Neural crest cell (in vitro differentiated cells): ENCODE measurements at places on chromosomes 3 and 15. TPM values are rescaled to one million over a fixed set of nuclear protein-coding genes. Genes with fewer than 3 reads are reported as not detected.

C3orf85 gene
- not detected in 2 replicates for total RNA-seq

TMEM115 gene
- 37.8 and 39.2 TPM in 2 replicates for total RNA-seq

GOLGA8J gene
- total RNA-seq: 0.32 and 0.54 TPM in 2 replicates

RASL12 gene
- total RNA-seq: 1.5 and 1.8 TPM in 2 replicates

LDHAL6B gene
- total RNA-seq: not detected in 2 replicates

LTK gene
- total RNA-seq: 0.16 and 0.19 TPM in 2 replicates

PLAAT1 gene
- 3.0 and 4.0 TPM in 2 replicates for total RNA-seq

DNA sequence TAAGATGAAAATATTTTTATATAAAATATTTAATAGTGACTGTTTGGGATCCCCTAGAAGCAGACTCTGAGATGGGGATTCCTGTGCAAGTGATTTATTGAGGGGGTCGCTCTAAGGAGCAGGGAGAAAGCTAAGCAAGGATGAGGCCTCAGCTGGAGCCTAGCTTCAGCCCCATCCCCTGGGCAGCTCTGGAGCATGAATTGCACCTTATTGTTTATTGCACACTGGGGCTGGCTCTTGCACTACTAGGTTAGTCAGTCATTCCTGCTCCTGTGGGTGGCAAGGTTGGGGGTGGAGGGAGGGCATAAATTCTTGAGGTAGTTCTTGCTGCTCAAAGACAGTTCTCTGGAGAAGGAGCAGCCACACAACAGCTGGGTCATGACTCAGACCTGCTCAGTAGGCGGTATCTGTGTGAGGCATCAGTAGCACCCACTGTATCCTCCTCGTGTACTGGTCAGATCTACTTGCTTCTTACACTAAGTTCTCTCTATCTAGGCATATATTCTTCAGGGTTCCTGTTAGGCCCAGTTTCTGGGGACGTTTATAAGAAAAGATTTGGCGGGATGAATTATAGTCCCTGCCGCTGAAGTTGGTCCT is 27.2 kb upstream of the TNFSF10 start:
- no peak for DNase-seq

GRCh38 chr15:91584895-91585294 is 268.6 kb upstream of the SLCO3A1 start:
- no peak for DNase-seq

- DNase-seq: no peak
Measured at GRCh38 chr3:37546876-37547275, 314.8 kb upstream of the CTDSPL start.

DNA sequence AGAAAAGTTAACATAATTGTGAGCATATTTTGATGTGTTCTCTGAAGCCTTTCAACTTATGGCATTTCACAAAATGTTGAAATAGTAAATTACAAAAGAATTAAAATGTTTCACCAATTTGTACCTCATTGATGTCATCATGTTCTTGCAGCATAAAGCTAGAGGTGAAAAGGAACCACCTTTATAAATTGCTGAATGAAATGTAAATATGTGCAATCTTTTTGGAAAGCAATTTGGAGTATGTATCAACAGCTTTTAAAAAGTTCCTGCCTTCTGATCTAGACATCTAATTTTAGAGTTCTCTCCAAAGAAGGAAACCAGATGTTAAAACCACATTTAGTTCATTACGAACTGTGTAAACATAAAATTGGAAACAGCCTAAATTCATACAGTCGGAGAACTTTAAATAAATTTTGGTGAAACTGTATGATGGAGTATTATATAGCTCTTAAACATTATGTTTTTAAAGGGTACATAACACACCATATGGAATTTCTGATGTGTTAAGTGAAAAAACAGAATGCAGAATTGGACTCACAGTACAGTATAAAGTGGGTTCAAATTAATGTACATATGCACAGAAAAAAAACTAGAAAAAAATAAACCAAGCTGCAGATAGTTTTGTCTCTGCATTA is 311.2 kb upstream of the NAALADL2 start:
- DNase-seq: no peak

- DNase-seq: no peak
Measured at GRCh38 chr3:49266410-49267095, 10.5 kb downstream of the C3orf62 start.

GRCh38 chr3:189534531-189534930 is 96.7 kb upstream of the TP63 start:
- DNase-seq: no peak

GRCh38 chr3:161890147-161890625 is 393.6 kb downstream of the OTOL1 start:
- no peak for DNase-seq
